ENCODE measurements at places on chromosomes 1 and 21.

- peaks cover 18% of the 10 kb centered on the region for H3K4me1 ChIP-seq
- no peaks in the 10 kb centered on the region for H3K27me3 ChIP-seq
- peak overlapping the region; percentile 82 for H3K27ac ChIP-seq
- H3K4me3 ChIP-seq, result no peak overlapping the region
- peak; percentile 76 for DNase-seq
Observed at GRCh38 chr1:8182034-8182761, 135.7 kb upstream of the SLC45A1 start.

DNA sequence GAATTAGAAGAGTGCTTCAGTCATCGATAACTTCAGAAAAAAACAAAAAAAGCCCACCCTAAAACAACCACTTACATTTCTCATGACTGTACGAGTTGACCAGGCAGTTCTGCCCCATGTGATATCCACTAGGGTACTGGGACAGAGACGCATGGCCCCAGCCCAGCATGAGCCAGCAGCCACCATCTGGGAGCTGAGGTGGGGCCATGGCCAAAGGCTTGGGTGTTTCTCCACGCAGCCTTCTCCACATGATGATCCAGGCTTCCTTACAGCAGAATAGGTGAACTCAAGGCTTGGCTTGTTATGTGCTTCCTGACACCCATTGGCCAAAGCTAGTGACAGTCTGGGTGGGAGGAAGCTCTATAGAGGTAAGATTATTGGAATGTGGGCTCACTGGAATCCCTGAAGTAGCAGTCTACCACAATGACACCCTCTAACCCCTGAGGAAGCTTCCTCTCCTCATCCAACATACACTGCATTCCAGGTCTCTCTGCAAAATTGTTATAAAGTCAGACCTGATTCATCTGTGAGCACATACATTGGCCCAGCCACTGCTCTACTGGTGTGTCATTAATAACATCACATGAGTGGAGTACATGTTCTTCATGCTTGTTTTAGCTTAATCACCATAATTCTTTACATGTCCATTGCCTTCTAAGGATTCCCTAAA, 66.3 kb upstream of the NTPCR start:
- no peak overlapping the region for H3K4me3 ChIP-seq
- no peaks in the 10 kb centered on the region for H3K36me3 ChIP-seq
- H3K27me3 ChIP-seq, result no peaks in the 10 kb centered on the region
- H3K4me1 ChIP-seq, result no peaks in the 10 kb centered on the region

DNA sequence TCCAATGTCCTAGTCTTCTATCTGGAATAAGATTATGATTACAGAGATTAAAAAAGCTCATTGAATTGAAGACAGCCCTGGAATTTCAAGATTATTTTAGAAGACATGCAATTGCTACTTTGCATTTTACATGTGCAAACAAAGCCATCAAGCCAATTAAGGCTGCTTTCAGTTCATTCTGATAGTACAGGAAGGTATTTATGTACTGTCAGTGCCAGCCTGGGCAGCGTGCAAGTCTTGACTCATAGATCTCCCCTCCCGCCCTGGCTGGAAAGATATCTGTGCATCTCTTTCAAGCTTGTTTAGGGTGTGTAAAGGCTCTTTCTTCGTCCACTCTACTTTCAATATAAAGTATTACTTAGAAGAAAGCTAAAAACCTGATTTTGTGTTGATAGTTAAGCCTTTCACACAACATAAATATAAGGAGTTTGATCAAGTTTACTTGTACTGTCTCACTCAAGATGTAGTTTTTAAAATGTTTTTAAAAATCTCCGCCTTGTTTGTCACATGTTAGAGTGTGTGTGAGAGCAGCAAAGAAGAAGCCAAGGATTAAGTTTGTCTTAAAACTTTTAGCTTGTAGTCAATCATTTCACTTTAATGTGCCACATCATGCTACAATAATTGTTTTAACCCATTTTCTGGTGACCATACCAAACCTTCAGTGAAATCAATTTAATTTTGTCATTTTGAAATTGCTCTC, 13.6 kb upstream of the LYPLAL1 start:
- H3K27ac ChIP-seq, result no peak overlapping the region
- H3K27me3 ChIP-seq, result no peaks in the 10 kb centered on the region
- no peaks in the 10 kb centered on the region for H3K36me3 ChIP-seq
- H3K4me3 ChIP-seq, result no peak overlapping the region
- H3K4me1 ChIP-seq, result no peaks in the 10 kb centered on the region
- no peak for DNase-seq

DNA sequence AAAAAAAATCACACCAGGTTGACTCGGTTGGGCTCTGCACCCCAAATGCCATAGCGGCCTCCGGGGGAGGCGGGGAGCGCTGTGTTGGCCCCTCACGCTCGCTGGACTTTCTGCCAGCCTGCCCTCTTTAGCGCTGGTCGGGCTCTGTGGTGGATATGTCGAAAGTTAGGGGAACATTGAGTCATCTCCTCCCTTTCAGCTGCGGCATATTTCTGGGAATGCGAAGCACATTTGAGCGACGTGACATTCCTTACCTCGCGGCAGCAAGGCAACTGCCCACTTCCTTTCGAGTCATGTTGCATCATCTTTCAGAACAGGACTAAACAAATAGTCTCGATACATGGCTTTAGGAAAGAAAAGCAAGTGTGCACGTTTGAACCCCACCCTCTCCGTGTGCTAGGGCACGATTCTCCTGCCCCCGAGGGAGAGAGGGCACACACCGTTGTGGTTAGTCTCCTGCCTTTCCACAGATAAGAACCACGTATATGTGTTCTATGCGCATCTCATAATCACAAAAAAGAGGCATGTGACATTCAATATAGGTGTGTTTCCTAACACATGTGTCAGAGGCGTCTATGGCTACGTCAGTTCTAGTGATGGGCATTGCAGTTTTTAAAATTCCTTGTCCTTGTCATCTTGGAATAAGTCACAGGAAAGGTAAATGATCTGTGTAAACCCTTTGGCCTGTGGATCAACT, 105.9 kb upstream of the SLC45A1 start:
- H3K27ac ChIP-seq, result peak overlapping the region; percentile 71
- H3K36me3 ChIP-seq, result no peaks in the 10 kb centered on the region
- no peak overlapping the region for H3K4me3 ChIP-seq
- H3K4me1 ChIP-seq, result peaks cover 13% of the 10 kb centered on the region
- H3K27me3 ChIP-seq, result no peaks in the 10 kb centered on the region
- DNase-seq, result peak; percentile 70

GRCh38 chr1:67211589-67212563, 45.6 kb downstream of the IL23R start:
- H3K4me1 ChIP-seq, result no peaks in the 10 kb centered on the region
- H3K27me3 ChIP-seq, result no peaks in the 10 kb centered on the region
- no peak overlapping the region for H3K27ac ChIP-seq
- no peak for DNase-seq
- no peak overlapping the region for H3K4me3 ChIP-seq

GRCh38 chr1:64173336-64173940, 30.0 kb upstream of the UBE2U start:
- H3K27me3 ChIP-seq, result no peaks in the 10 kb centered on the region
- no peak for DNase-seq
- H3K4me3 ChIP-seq, result no peak overlapping the region

DNA sequence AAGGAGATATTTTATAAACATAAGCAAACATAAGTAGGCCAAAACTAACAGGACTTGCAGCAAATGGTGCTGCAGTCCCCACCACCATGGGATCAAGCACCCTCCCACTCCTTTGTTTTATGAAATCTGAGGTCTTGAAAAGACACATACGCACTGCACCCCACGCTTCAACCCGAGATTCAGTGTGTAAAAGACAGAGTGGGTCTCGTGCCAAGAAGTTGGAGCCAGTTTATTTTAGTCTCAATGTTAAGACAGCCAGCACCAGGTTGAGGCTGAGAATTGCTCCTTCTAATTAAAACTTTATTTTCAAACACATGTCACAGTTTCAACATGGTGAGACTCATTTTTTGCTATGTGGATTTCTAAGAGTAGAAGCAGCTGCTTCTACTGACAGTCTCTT, 139.1 kb upstream of the TIAM1 start:
- no peaks in the 10 kb centered on the region for H3K4me1 ChIP-seq
- H3K36me3 ChIP-seq, result no peaks in the 10 kb centered on the region
- no peak for DNase-seq
- no peaks in the 10 kb centered on the region for H3K27me3 ChIP-seq
- H3K27ac ChIP-seq, result no peak overlapping the region

DNA sequence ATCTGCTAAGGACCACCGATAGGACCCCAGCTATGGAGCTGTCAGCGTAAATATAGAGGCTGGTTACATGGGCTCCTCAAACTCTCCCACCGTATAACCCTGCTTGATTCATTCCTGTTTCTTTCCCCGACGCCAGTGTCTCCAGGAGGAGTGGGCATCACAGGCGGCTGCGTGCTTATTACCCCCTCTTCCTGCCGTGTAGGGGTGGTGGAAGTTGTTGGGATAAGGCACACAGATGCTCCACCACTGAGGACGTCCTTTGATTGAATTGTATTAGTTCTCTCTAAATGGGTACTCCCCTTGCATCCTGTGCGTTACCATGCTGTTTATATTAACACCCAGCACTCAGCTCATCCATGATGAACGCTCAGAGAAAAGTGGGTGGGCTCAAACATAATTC, 104.6 kb downstream of the ZBTB18 start:
- no peaks in the 10 kb centered on the region for H3K4me1 ChIP-seq
- H3K27ac ChIP-seq, result no peak overlapping the region
- no peak overlapping the region for H3K4me3 ChIP-seq
- H3K27me3 ChIP-seq, result no peaks in the 10 kb centered on the region
- no peak for DNase-seq

DNA sequence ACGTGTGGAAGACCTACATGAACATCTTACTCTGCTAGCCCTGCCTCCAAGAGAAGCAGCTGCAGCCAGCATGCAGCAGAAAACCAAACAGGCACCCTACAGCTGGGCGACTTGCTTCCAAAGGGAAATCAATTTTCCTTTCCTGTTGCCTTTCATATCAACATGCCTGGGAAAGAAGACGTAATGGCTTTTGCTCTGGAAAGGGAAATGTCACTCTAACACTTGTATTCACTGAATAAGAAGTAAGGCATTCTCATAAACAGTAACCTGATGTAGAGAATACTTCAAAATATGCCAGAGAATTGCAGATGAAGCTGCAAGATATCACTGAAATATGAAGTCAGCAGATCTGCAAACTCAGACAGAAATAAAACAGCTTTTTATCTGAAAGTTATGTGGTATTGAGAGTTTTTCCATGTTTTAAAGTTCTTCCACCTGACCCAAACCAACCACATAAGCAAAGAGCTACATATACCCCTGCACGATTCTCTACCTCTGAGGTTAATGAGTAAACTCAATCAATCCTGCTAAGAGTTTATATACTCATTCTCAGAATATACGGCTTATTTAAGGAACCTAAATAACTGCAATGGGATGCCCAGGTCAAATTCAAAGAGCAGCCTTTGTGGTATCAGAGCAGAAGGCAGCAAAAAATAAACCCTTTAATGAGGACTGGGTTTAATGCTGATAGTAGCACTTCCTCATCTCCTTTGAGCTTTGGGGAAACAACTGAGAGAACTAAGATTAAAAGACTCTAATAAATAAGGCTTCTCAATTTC, 150.9 kb downstream of the RERE start:
- no peak overlapping the region for H3K4me3 ChIP-seq
- no peak overlapping the region for H3K27ac ChIP-seq
- H3K27me3 ChIP-seq, result no peaks in the 10 kb centered on the region
- DNase-seq, result no peak
- H3K36me3 ChIP-seq, result no peaks in the 10 kb centered on the region

- no peak overlapping the region for H3K27ac ChIP-seq
- no peak for DNase-seq
- no peak overlapping the region for H3K4me3 ChIP-seq
- no peaks in the 10 kb centered on the region for H3K36me3 ChIP-seq
- no peaks in the 10 kb centered on the region for H3K4me1 ChIP-seq
Observed at GRCh38 chr1:29355375-29355774, 119.1 kb downstream of the PTPRU start.

DNA sequence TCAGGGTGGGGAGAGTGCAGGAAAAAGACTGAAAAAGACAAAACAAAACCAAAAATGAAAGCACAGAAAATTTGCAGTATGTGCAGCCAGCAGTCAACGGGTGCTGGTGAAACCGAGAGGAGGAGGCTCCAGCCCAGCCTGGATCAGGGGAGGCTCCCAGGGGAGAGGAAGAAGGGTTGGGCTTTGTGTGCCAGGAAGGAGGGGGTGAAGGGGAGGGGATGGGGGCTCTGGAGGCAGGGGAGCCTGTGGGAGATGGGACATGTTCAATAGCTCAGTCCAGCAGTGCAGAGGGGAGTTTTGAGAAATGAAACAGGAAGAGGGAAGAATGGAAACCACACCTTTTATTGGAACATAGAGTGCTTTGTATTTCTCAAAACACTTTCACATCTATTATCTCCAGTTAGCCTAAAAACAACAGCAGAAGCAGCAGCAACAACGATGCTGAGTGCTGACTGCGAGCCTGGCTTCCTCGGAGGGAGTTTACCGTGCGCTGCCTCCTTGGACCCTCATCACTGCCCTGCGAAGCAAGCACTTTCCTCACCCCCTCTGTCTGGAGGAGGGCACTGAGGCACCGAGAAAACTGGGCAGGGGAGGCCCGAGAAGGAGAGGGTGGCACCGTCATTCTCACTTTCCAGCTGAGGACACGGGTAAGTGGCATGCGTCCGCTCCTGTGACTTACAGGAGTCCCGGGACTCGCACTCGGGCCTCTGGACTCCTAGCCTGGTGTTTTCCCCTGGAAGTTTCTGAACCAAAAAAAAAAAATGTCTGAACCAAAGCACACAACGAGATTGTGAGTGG, 62.9 kb downstream of the MDM4 start:
- no peaks in the 10 kb centered on the region for H3K27me3 ChIP-seq
- H3K4me3 ChIP-seq, result no peak overlapping the region
- peaks cover 10% of the 10 kb centered on the region for H3K4me1 ChIP-seq
- no peaks in the 10 kb centered on the region for H3K36me3 ChIP-seq

DNA sequence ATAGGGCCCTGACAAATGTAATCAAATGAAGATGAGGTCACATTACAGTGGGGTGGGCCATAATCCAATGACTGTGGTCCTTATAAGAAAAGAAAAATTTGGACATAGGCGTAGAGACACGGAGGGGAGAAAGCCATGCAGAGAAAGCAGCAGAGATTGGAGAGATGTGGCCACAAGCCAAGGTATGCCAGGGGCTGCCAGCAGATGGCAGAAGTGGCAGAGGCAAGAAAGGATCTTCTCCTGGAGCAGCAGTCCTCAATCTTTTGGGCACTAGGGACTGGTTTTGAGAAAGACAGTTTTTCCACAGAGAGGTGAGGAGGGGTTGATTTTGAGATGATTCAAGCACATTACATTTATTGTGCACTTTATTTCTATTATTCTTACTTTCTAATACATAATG, 355.1 kb downstream of the NPHP4 start:
- no peak overlapping the region for H3K4me3 ChIP-seq
- no peaks in the 10 kb centered on the region for H3K27me3 ChIP-seq
- DNase-seq, result peak; percentile 40

GRCh38 chr1:169676001-169676400, 35.4 kb downstream of the SELL start:
- no peak for DNase-seq
- H3K27ac ChIP-seq, result no peak overlapping the region
- H3K4me3 ChIP-seq, result no peak overlapping the region
- H3K27me3 ChIP-seq, result no peaks in the 10 kb centered on the region
- no peaks in the 10 kb centered on the region for H3K36me3 ChIP-seq
- 0 out of 2 replicates have a peak, but pooled peaks cover 3% of the 10 kb centered on the region for H3K4me1 ChIP-seq

Measured in Caco-2 (cell line).